SJSA1 (cell line): ENCODE measurements at places on chromosomes 12 and 14.

- DNase-seq = no peak
These were observed 119.8 kb downstream of the DPF3 start for GRCh38 chr14:72774141-72774540.

- no peak for DNase-seq
These were observed 61.0 kb downstream of the TAOK3 start for GRCh38 chr12:118311666-118312065.

DNA sequence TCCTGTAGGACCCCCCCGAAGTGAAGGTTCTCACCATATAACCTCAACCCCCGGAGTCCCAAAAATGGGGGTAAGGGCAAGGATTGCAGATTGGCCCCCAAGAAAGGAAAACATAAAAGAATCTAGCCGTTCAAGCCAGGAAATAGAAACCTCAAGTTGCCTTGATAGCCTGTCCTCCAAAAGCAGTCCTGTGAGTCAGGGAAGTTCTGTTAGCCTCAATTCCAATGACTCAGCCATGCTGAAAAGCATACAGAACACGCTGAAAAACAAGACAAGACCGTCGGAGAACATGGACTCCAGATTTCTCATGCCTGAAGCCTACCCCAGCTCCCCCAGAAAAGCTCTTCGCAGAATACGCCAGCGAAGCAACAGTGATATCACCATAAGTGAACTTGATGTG lies 344.2 kb upstream of the RGS6 start:
- DNase-seq = no peak

- no peak for DNase-seq
These were observed 37.7 kb upstream of the DICER1 start for GRCh38 chr14:95195031-95195430.

GRCh38 chr14:52039124-52039815 lies 29.6 kb downstream of the NID2 start:
- DNase-seq = no peak

DNA sequence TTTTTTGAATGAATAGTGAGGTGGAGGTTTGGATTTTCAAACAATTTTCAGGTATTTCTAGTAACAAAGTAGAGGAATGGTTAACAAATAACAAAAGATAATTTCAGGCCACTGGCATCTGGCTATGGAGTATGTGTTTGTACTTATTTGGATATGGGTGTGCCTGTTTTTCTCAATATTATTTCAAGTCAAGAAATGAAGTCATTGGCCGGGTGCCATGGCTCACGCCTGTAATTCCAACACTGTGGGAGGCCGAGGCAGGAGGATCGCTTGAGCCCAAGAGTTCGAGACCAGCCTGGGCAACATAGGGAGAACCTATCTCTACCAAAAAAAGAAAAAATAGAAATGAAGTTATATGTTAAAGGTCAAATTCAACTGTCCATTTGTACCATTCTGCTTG lies 13.9 kb downstream of the SLC35E3 start:
- DNase-seq = peak; percentile 97

DNA sequence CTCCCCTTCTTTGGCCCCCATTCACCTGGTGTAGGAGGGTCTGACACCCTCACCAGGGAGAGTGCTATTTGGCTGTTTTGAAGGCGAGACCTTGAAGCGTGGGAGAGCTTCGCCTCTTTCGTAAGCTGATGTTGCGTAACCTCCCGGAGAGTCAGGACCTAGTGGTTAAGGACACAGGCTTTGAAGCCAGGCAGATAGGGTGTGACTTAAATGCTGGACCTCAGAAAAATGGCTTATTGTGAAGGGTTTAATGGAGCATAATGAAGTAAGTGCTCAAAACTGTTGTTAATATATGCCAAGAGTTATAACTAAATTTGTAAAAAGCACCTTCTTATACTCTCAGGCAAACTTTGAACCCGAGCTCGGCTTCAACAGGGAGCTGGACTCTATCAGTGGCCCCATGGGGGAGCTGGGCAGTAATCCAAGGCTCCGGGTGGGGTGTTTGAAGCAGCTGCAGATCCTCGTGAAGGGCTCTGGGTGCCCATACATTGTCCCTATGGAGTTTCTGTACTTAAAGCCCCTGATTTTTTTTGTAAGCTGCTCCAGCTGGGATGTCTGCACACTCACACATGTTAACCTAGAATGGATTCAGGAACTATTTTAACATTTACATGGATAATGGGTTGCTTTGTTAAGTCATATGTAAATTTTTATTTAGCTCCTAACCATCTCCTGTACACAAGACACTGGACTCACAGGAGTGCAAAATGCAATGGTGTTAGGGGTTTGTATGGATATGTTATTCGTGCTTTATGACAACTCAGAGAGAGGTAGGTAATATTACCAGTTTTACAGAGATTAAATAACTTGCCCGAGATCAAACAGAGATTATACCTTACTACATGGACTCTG lies 26.0 kb downstream of the PPFIBP1 start:
- peak; percentile 74 for DNase-seq

DNA sequence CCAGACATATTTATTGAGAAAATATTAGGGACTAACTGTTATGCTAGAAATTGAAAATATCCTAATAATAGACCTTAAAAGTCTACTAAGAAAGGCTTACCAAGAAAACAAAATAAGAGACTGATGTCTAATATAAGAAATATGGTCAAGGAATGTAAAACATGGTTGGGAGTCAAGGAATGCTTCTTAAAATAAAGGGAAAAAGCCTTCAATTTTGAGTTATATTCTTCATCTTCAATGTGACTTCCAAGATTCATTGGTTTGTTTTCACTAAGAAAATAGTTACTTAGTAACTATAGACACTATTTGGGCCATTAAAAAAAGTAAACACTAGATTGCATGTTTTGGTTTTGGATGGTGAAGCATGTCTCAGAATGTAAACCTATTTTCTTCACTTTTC lies 88.1 kb upstream of the ETV6 start:
- DNase-seq = no peak

DNA sequence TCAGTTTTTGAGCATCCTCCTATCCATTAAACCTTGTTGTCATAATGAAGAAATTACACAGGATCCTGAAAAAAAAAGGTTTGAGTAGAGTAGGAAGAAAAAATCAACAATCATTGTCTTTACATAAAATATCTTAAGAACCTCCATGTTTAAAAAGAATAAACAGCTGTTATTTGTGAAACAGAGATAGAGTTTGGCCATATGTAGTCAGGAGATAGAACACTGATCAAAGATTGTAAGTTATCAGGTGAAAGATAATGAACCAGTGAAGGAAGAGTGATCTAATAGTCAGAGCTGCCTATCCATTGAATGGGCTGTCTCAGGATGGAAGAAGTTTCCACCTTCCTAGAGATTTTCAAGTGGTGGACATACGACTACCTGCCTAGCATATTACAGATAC lies 397.1 kb downstream of the SOX5 start:
- DNase-seq = no peak

- peak; percentile 78 for DNase-seq
These were observed 1.8 kb upstream of the SAMD4A start for GRCh38 chr14:54564868-54565784.

GRCh38 chr12:6821591-6822425 lies at the start of gene GPR162:
Gene GPR162 (plus strand): TSS chr12:6821821. CDS start chr12:6823899, 2,078 bp downstream.
- DNase-seq = no peak

- no peak for DNase-seq
These were observed 5.3 kb downstream of the LTB4R start for GRCh38 chr14:24316597-24316950.

- no peak for DNase-seq
These were observed 7.4 kb downstream of the GRIN2B start for GRCh38 chr12:13973996-13974395.

DNA sequence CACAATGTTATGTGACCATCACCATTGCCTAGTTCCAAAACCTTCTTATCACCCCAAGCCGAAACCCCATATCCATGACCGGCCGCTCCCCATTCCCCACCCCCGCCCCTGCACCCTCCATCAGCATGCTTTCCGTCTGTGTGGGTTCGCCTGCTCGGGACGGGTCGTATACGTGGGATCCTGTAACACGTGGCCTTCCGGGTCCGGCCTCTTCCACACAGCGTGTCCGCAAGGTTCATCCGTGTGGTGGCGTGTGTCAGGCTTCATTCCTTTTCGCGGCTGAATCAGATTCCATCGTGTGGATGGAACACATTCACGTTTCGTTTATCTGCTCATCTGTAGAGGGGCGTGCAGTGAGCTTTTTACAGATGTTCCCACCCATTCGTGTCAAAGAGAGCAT lies 41.4 kb downstream of the RIMBP2 start:
- DNase-seq = no peak
